CD4-positive, alpha-beta memory T cell (primary cell): ENCODE measurements at places on chromosomes 4 and X. TPM values are rescaled to one million over a fixed set of nuclear protein-coding genes. Genes with fewer than 3 reads are reported as not detected.

GRCh38 chr4:183783991-183784553, 121.0 kb upstream of the STOX2 start:
- DNase-seq: no peak

CT83 gene
- total RNA-seq: not detected

DNA sequence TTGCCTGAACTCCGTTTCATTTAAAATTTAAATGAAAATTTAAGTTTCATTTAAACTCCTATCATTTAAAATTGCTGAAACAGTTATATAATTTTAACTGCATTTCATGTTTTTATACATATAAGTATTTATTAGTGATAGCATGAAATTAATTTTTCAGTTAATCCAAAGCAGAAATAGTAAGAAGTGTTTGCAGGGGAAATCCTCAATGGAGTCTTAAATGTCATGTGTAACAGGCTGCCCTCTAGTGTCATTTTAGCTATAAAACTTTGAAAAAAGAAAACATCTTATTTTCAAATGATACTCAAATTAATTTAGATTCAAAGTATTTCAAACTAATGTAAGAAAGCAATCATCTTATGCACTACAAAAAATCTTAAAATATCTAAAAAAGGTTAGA, 27.2 kb downstream of the TAPT1 start:
- no peak for DNase-seq

DNA sequence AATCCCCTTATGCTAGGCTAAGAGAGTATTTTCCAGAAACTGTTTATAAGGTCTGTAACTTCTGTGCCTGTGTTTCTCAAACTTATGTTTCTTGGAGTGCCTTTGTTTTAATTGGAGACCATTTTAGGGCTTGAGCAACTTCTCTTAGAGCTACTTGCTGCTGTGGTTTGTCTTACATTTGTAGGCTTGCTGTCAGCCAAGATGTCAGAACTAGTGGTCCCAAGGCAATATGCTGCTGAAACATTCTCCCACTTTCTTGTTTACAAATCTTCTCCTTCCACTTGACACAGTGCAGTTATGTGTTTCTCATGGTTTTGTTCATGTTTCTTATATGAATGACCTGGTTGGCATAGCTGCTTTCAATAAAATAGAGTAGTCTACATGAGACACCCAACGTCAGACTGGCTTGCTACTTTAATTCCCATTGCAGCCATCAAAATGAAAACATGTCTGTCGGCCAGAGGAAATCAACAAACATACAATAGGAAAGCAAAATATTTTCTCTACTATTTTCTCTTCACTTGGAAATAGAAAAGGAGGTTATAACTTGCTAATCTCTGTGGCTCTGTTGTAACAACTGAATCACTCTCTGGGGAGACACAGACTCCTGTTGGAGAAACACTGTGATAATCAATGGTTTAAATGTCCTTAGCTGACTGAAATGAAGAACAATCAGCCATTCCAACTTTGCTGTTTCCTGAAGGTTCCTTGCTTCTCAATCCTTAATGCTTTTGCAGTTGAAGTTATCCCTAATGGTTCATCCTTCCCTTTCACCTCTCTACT, 426.4 kb downstream of the PDGFC start:
- DNase-seq: no peak

GRCh38 chrX:5163663-5164062, 1065.0 kb downstream of the NLGN4X start:
- DNase-seq: no peak

DNA sequence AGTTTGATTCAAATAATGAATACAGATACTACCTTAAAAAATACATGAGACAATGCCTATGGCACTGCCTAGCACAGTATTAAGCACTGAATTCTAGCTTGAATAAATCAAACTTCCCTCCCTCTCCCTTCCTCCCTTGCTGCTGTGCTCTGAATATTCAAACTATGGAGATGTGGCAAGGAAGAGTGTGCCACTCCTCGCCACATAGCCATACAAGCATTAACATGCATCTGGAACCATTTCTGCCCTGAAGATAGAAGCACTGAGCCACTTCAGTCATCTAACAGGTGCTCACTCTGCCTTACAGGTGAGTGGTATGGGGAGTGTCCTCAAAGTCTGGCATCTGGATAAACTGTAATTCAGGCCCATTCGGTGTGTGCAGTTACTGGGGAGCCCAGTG, 276.9 kb downstream of the ARHGAP24 start:
- DNase-seq: no peak

SHOX gene
- total RNA-seq: not detected

DMRTC1B gene
- total RNA-seq: 0.36 TPM

- no peak for DNase-seq
Observed at GRCh38 chrX:7047951-7048350, 99.6 kb upstream of the STS start.

- no peak for DNase-seq
Observed at GRCh38 chrX:51697397-51697796, 12.9 kb upstream of the CENPVL1 start.

DNA sequence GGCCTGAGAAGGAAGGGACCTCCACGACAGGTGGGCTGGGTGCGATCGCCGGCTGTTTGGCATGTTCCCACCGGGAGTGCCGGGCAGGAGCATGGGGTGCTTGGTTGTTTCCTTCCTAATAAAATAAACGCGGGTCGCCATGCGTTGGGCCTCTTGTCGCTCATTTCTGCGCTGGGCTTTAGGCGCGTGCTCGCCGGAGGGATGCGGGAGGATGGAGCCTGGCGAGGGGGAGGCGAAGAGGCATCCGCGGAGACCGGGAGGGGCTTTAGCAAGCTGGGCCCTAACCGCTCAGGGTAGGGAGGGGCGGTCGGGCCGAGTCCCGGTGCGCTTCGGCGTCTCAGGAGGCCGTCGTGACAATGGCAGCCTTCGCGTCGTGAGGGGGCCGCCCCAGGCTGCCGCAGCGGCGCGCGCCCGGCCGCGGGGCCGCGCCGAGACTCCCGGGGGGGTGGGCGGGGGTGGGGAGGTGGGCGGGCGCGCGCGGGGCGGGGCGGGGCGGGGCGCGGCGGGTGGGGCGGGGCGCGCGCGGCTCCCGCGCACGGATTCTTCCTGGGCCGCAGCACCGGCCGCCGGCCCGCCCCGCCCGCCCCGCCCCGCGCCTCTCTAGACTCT, 476 bp upstream of the GDI1 start:
- peak; percentile 71 for DNase-seq

DNA sequence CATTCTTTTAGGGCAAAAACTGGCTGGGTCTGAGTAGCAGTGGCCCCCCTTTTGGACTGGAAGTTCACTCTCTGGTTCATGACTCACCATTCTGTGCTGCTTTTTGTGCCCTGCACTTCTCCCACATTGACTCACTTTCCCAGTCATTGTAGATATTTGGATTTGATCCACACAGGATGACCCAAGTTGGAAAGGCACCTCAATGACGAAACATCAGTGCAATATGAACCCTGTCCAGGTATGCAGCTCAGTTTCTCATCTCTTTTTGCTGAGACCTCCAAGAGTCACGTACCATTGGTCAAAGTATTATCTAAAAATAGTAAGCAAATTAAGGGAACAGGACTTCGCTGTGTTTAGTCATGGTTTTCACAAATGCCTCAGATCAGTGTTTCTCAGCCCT, 92.7 kb downstream of the CBLL2 start:
- no peak for DNase-seq

DNA sequence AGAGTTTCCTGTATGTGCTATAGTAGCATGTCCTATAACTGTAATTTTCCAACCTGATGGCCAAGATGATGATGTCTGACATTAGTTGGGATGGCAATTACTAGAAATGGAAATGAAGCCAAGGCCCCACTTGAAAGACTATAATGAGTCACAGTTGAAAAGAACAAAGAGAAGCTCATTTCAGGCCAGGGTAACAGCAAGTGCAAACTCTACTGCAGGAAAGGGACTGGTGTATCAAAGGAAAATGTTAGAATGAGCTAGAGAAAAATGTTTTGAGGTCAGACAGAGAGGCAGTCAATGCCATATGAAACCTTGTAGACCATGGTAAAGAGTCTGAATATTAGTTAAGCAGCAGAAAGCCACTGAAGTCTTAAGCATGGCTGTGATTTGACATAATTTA, 146.2 kb upstream of the SH3RF1 start:
- DNase-seq: no peak

DNA sequence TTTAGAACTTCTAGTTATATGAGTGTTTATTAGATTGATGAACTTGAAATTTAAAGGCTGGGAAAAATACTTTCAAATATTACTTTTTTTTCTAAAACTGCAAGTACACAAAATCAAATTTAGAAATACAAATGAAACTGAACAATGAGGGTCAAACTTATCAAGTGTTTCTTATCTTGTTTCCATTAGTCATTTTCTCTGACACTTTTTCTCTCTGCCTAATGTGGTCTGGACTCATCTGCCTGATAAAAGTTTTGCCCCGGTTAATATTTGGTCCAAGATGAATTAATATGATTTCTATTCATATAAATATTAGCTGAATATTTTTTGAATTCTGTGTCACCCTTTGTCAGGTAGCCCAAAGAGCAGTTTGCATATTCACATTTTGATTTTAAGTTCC, 8.7 kb upstream of the HPGDS start:
- no peak for DNase-seq

- no peak for DNase-seq
Observed at GRCh38 chrX:100376576-100376975, 33.5 kb downstream of the PCDH19 start.

MGAT4D gene
- total RNA-seq: not detected

DNA sequence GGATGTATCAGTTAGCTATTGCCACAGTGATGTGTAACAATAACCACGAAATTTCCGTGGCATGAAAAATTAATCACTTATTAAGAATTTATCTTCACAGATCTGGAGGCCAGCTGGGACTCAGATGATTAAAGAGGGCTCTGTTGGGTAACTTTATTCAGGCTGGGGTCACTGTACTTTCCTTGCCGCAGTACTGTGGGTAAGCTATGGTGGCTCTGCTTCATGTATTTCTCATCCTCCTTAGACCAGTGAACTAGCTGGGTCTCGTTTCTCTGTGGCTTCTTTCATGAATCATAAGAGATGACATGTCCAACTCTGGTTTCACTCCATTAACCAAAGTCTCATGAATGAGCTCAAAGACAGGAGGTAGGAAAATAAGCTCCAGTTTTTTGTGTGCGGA, 13.5 kb downstream of the TEX13B start:
- no peak for DNase-seq

CFP gene
- total RNA-seq: 28.4 TPM

GRCh38 chrX:64205441-64205734, at the start of gene AMER1:
AMER1 (minus strand) TSS chrX:64205708; CDS start chrX:64193286, 12,422 bp downstream.
- no peak for DNase-seq

DNA sequence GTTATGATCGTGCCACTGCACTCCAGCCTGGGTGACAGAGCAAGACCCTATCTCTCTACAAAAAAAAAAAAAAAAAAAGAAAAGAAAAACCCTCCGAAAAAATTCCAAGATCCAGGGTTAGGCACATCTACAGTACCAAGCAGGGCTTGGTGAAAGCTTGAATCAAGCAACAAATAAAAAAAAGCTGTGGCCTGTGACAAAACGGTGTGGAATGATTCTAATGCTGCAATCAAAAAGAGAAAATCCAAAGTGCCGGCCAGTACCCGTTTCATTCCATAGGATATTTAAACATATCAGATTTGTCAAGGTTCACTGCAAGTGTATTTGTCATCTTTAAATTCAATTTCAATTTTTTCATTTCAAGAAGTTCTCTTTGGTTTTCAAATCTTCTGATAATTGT, 20.5 kb downstream of the RWDD4 start:
- DNase-seq: no peak

- no peak for DNase-seq
Observed at GRCh38 chr4:113445286-113445685, 316.3 kb downstream of the CAMK2D start.

- DNase-seq: no peak
Observed at GRCh38 chrX:22345884-22346283, 73.2 kb downstream of the CBLL2 start.

DNA sequence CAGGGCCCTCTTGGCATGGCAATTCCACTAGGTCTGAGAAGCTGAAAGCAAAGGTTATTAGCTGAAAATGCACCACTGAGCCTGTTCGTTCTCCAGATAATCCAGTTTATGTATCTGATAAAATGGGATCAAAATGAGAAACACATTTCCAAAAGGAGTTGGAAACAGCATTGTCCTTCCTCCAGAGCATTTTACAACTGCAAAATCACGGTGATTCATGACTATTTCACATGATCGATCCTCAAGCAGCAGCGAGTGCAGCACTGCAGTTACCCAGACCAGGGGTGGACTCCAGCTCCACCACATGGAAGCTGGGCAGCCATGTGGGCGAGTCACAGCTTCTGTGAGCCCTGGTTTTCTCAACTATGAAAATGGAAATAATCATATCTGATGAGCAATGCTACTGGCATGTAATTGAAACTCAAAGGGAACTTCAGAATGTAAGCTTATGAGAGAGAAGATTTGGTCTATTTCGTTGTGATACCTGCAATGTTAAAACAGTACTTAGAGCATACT, 78.7 kb upstream of the MSX1 start:
- DNase-seq: no peak

DNA sequence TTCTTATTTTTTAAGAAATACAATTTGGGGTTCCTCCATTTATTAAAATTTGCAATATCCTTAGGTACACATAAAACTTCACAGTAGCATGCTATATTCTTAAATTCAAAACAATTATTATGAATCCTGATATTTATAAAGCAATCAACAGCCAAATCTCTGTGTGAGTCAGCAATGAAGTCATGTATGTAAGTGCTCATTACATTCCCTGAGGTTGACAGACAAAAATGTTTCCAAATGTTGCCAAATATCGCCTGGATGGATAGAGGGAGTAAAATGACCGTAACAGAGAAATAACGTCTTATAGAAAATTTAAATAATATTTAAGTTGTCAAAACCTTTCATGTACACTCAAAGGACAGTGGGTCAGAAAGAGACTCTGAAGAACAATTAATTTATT, 220.0 kb downstream of the PCDH18 start:
- no peak for DNase-seq

- no peak for DNase-seq
Observed at GRCh38 chrX:24899391-24899790, 116.4 kb downstream of the ARX start.

- DNase-seq: no peak
Observed at GRCh38 chr4:114729068-114729738, 130.6 kb downstream of the UGT8 start.

GRCh38 chrX:18938710-18939109, 45.2 kb downstream of the PHKA2 start:
- DNase-seq: no peak

DNA sequence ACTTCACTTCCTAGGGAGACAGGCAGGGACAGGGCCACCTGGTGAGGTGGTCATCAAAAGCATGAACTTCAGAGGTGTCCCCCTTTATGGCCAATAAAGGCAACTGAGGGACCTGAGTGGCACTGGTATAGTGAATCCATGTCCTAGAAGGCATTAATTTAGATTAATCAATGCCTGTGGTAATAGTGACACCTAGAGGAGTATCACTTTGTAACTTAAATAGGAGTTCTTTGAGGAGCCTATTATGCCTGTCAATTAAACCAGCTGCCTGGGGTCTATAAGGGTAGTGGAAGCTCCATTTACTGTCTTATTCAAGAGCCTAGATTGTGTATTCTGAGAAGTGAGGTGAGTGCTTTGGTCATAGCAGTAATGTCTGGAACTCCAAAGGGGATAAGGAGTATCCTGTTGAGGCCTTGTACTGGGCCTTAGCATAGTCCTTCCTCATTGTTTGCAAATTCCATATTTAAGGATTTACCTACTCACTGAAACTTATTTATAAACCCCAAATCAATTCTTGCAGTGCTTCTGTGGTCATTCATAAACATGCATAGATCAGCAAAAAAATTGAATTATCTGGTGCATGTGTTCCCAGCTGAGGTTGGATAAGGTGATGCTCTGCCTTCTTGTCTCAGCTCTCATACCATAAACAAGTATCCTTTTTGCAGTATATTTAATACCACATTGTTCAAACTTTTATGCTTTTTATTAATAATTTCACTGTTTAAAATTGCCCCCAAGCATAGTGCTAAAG, 213.8 kb upstream of the RADX start:
- DNase-seq: no peak

EPHA5 gene
- not detected for total RNA-seq
